Activated effector memory CD4-positive, alpha-beta T cell treated with anti-CD3 and anti-CD28 coated beads, Interleukin-2, amount 50 U/mL, for 16 hours (primary cell): ENCODE measurements at places on chromosomes 12 and 14.

DNA sequence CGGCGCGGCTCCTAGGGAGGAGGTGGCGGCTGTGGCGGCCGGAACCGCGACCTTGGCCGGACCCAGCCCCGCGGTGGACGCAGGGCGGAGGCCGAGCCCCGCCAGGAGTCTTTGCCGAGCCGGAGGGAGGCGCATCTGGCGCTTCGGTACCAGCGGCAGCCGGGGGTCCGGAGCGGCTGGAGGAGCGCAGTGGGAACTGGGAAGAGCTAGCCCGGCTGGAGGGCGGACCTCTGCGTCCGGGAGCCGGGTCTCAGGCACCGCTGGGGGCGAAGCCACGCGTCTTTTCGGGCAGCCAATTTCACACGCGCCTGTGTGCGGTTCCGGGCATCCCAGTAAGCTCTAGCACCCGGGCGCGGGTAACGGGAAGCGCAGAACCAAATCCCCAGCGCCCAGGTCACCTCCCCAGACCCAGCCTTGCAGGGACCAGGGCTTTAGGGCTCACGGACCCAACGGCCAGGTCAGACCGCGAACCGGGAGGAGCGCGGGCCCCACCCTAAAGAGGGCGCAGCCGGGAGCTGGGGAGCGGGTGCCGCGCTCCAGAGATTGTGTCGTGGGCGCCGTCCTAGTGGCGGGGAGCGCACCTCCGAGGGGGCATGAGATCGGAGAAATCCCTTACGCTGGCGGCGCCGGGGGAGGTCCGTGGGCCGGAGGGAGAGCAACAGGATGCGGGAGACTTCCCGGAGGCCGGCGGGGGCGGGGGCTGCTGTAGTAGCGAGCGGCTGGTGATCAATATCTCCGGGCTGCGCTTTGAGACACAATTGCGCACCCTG is 89.4 kb downstream of the GALNT8 start:
- DNase-seq: peak; percentile 75

DNA sequence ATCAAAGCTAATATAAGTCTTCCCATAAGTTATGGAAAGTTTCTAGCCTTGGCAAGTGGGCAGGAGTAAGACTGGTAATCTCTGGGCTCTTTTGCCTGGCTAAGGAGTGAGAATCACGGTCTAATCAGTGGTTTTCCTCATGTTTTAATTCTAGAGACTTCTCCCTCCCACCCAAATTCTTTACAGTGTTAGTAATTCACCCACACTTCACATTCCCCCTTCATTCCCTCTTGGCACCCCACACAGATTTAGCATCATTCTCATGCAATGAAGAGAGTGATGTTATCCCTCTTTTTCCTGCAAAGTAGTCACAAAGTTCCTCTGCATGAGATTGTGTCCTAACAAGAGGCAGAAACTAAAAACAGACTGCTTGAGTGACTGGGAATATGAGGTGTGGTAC is 28.6 kb upstream of the CACNA2D4 start:
- no peak for DNase-seq

- DNase-seq: no peak
Measured at GRCh38 chr12:80777587-80777986, 60.9 kb downstream of the MYF5 start.

GRCh38 chr12:89537389-89537788 is 11.5 kb upstream of the POC1B start:
- DNase-seq: no peak

DNA sequence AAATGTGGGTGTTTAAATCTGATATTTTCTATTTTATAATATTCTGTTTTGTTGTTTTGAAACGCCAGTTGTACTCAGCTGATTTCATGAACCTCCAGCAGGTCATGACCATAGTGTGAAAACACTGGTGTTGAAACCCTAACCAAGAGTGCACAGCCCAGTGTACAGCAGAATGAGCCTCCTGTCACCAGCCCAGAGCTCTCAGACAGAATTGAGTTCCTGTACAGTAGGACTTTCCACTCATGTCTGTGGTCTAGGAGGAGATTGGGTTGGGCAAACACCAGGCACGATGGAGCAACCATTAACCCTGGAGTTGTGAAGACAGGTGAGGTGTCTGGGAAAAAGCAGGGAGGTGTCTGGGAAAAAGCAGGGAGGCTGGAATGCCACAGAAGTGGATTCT is 908.8 kb downstream of the VRK1 start:
- no peak for DNase-seq

- DNase-seq: no peak
Measured at GRCh38 chr12:52949413-52950331, 754 bp downstream of the KRT18 start.

DNA sequence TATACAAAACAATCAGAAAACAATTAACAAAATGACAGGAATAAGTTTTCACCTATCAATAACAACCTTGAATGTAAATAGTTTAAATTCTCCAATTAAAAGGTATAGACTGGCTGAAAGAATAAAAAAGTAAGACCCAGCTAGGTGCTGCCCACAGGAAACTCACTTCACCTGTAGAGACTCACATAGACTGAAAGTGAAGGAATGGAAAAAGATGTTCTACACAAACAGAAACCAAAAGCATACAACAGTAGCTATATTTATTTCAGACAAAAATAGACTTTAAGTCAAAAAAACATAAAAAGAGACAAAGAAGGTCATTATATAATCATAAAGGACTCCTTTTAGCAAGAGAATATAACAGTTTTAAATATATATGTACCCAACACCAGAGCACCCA is 152.4 kb upstream of the PWP1 start:
- DNase-seq: no peak

DNA sequence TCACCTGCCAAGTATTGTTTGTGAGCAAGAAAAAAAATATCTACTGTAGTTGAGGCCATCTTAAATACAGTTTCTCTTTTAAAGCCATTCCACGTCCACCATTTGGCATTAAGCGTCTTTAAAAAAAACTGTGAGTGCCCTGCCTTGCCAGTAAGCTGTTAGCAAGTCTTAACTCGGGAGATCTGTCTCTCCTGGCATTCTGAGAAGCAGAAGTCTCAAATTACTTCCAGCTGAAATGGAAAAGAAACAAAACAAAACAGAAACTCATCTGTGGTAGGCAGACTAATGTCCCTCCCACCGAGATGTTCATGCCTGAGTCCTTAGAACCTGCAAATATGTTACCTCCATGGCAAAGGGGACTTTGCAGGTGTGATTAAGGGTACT is 126.2 kb downstream of the CRADD start:
- DNase-seq: no peak
